ENCODE measurements at places on chromosomes 6 and 20.

DNA sequence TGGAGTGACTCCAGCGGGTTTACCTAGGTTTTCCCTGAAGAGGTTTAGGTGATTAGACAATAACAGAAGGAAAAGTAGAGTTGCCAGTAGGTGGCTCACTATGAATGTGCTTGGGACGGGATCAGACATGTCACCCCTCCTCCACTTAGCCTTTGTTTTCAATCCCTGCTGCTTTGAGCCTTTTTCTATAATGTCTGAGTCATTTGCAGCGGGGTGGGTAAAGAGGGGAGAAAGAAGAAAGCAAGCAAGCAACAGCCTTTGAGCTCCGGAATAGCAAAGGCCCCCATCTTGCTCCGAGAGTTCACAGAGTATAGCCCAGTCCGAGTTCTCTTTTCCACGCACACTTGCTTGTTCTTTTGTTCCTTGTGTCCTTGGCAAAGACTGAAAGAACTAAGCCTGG is 129.1 kb downstream of the PACRG start:
- DNase-seq, result no peak

- DNase-seq, result peak; percentile 66
These were observed at the start of gene EYA2 for GRCh38 chr20:46894579-46894958. TSS of gene EYA2 (plus strand) at chr20:46894843. CDS start at chr20:46990011, 95,168 bp downstream.

GRCh38 chr20:23266530-23267398 is 83.8 kb upstream of the NXT1 start:
- no peak for DNase-seq

DNA sequence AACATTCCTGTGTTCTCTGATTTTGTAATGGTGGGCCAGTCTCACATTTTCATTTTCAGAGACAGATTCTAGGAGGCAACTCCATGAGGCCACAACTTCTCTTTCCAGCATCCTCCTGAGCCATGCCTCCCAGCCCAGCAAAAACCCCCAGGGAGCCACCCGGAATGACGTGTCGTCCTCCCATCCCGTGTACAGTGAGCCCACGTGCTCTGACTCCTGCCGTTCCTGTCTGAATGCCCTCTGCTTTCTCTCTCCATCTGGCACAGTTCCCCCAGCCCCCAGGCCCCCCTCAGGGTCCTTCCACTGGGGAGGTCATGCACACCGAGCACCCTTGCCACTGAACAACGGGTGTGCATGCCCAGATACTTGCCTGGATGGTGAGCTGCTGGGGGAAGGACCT is 38.0 kb downstream of the C20orf203 start:
- peak; percentile 78 for DNase-seq

DNA sequence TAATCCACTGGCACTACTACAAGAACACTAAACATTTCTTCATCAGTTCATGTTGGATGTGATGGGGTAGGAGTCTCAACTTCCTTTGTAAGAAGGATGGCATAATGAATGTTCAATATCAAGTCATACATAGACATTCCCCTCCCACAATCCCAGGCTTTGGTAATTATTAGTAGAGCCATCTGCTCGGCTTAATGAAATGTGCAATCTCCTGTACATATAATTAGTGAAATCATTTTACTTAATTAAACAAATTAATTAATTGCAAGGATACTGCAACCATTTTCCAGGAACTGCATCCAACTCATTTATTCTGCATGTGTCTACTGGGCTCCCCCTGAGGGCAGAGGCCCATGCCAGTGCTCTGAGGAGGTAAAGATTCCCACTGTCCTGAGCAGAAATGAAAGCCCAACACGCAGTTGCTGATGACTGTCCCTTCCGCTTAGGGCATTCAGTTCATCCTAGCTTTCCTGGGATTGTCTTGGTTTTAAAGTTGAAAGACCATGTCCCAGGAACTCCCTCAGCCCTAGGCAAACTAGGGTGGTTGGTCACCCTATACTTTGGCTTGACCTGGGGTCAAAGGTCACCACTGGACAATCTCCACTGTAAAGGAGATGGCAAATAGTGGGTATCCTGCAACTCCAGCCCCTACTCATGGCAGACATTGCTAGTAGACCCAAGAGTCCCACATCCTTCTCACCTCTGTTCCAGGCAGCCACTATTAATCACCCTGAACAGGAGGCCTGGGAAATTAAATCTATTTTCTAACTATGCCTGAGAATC is 109.8 kb downstream of the TRERF1 start:
- DNase-seq, result no peak

DNA sequence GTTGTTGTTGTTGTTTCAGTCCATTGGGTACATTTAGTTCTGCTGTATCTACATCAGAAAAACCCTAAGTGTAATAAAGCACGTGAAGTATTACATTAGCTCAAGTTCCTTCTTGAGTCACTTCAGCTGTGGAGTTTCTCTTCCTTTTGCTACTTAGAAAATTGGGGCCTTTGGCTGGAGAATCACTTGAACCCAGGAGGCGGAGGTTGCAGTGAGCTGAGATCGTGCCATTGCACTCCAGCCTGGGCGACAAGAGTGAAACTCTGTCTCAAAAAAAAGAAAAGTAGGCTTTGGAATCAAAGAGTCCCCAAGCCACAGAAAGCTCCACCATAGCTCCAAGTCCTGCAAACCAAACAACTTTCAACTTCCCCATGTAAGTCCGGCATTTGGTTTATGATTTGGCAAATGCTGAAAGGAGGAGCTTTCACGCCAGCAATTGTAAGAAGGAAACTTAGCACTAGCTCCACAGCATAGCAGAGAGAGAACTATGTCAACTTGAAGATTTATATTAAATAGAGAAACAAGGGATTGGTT is 56.5 kb upstream of the RNF144B start:
- DNase-seq, result no peak

DNA sequence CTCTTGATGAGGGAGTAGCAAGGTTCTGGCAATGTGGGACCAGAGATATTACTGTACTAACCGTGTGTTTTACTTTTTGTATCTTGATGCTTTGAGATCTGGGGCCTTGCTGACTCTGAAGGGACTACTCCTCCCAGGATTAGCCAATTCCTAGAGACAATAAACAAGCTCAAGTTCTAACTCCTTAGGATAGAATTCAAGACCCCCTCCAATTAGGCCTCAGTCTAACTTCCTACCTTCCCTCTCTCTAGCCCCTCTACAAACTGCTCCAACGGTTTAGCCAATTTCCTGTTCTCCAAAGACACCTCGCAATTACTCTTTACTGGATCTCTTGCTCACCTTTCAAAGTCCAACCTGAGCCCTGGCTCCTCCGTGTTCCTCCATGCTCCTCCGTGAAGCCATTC is 158.7 kb upstream of the JARID2 start:
- DNase-seq, result no peak

DNA sequence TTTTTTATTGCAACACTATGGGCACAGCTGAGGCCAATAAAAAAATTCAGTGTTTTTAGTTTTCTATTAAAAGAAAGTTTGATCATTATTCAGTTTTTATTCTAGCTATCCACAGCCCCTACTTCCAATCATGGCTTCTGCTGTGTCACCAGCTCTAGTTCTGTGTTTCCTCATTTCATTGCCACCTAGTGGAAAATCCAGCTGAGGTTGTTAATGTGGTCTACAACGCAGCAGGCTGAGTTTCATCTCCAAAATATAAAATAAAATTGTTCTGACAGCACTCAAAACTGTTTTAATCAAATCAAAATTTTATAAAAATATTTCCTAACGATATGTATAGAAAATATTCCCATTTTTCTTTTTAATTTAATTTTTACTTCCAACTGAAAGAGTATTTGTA is 13.6 kb downstream of the COL9A1 start:
- DNase-seq, result no peak

- no peak for DNase-seq
These were observed 122.8 kb upstream of the EEF1E1 start for GRCh38 chr6:8225113-8225512.

- DNase-seq, result no peak
These were observed 361.2 kb downstream of the UTRN start for GRCh38 chr6:144646093-144647056.

DNA sequence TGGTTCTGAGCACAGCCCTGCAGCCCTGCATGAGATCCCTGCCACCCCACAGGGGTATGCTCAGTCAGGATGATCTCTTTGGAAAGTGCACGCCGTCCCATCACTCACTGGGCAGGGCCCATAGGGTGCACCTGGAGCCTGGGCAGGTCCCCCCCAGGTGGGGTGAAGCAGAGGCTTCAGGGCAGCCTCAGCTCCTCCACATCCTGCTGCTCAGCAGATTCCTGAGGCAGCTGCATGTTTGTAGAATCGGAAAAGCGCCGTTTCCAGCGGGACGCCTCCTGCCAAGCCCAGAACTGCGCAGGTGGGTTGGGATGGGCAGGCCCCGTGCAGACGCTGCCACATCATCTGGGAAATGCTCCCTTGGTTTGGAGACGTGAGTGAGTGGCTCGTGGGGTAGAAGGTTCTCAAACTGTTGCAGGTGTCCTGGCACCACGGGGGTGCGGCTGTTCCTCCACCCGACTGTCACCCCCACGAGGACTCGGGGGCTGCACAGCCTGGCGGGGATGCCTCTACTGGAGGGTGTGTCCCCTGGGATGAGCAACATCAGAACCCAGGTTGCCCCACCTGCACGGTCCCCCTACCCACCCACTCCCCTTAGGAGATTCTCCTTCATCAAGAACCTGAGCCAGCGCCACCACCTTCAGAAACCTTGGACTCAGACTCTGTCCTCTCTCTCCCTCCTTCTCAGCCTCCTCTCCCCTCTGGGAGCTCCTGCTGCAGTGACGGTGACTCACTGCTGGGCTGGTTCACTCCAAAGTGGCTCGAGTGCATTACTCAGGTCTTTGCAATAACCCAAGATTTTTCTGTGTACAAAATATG is 334.1 kb downstream of the TAF4 start:
- no peak for DNase-seq

DNA sequence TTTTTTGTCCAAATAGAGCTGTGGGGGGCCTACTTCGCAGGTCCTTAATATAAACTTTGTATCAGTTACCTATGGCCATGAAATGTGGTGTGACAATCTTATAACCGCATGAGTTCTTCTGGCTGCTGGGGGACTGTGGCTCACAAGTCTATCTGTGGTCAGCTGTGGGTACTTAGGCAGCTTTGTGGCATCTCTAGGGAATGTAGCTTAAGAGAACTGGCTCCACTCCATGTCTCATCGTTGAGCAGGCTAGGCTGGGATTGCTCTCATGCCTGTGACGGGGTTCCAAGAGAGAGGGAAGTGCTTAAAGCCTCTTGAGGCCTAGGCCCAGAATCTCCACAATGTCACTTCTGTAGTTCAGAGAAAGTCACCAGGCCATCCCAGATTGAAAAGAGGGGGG is 140.5 kb downstream of the BTBD3 start:
- no peak for DNase-seq

- no peak for DNase-seq
These were observed 1.7 kb upstream of the COL9A1 start for GRCh38 chr6:70304616-70305015.

DNA sequence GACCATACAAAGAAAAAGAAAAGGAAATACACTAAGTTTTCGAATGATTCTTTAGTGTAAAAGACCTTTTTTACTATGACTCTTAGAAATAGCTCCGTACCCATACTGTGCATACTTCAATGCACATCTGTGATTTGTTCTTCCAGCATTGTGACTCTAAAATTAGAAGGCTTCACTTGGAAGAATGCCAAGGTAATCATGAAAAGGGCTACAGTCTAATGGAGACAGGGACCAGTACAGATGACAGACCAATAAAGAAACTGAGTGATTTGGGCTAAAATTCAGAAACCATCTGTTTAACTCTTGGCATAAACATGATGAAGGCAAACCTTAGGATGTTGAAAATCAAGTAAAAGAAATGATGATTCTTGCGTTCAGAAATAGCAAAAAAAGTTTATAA is 46.3 kb downstream of the CYP39A1 start:
- DNase-seq, result no peak

DNA sequence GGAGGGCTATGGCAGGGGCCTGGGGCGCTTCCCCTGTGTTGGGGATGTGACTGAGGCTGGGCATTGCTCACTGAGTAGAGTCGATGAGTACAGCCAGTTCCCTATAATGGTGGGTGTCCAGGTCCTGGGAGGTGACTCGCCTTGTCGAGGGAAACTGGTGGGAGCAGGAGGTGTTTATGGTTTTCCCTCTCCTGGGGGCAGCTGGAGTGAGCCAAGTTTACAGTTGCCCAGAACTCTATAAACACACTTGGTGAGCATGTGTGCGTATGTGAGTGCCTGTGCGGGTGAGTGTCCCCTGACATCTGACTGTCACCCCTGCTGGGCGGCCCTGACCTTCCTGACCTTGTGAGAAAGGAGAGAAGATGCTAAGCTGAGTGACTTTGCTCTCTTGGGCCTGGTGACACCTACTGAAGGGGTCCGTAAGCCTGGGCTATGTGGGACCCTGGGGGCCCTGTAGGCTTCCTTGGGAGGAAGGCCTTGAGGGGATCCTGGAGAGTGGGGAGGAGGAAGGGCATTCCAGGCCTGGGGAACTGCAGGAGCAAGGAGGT is 65.9 kb downstream of the VEGFA start:
- no peak for DNase-seq

- no peak for DNase-seq
These were observed 45.1 kb upstream of the TENT5A start for GRCh38 chr6:81797591-81797990.

Data from glutamatergic neuron (in vitro differentiated cells).